Cerebellar nuclear complex (tissue), 1 donor: ENCODE measurements at places on chromosomes 1 and 21.

GRCh38 chr1:205453466-205453865 lies 2.4 kb downstream of the BLACAT1 start:
- DNase-seq: no peak

GRCh38 chr1:38152351-38153065 lies 105.9 kb upstream of the POU3F1 start:
- no peak for DNase-seq

GRCh38 chr21:17197996-17198395 lies 314.8 kb upstream of the CXADR start:
- DNase-seq: no peak

DNA sequence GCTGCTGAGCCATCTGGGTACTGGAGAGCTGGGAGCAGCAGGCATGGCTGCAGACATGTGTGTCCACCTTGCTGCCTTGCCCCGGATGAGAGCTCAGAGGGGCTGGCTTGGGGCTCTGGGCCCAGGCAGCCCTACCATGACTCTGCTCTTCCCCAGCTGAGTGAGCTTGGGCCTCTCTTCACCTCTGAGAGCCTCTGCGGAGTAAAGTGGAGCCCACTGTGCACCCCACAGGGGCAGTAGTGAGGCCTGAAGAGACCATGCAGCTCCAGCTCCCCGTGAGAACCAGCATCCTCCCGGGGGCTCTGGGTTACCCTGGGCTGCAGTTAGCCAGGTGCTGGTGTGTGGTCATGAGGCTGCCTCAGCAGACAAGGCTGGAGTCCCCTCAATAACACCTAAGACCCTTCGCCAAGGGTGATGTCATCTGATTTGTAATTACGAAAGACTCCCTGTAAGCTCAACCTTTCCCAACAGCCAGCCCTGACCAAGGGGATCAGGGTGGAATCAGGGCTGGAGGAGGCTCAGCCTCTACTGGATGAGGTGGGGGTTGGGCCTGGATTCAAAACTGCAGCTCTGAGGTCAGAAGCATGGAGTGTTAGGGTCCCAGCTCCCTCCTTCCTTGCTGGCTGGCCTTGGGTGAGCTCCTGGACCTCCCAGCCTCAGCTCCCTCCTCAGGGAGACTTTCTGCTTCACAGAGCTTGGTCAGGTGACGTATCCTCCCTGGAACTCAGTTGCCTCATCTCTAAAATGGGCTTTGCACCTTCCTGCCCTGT lies 308.0 kb downstream of the MATN1 start:
- DNase-seq: no peak

GRCh38 chr1:85219853-85220610 lies 19.2 kb upstream of the SYDE2 start:
- no peak for DNase-seq

DNA sequence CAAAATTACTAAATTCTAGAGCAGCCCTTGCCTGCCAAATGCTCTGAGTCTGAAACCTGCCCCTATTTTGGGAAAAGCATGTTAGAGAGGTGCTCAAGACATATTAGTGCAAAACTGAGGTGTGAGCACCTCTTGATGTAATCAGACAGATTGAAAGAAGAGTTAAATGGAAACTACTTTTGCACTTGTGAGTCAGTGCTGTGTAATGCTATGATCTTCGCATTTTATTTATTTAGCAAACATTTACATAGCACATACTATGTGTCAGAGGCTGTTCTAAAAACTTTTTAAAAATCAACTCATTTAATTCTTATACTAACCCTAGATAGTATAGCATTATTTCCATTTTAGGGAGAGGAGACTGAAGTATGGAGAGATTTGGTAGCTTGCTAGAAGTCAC lies 138.1 kb downstream of the ELAVL4 start:
- no peak for DNase-seq
